ENCODE measurements at places on chromosomes 4 and X.

DNA sequence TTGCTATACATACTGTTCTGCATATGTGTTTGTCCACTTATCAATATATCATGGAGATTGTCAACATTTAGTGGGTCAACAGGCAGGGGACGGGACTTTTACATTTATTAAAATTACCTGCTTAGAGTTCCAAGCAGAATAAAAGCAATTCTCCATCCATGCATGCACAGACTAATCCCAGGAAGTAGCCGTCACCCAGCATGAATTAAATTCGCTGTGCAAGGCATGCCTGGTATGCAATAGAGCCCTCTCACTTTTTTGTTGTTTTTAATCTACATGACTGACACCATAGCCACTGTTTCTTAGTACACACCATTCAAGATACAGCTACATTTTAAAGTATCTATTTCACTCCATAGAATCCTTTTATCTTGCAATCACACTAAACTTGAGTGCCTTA lies 108.9 kb downstream of the USP46 start:
- no peak for DNase-seq

DNA sequence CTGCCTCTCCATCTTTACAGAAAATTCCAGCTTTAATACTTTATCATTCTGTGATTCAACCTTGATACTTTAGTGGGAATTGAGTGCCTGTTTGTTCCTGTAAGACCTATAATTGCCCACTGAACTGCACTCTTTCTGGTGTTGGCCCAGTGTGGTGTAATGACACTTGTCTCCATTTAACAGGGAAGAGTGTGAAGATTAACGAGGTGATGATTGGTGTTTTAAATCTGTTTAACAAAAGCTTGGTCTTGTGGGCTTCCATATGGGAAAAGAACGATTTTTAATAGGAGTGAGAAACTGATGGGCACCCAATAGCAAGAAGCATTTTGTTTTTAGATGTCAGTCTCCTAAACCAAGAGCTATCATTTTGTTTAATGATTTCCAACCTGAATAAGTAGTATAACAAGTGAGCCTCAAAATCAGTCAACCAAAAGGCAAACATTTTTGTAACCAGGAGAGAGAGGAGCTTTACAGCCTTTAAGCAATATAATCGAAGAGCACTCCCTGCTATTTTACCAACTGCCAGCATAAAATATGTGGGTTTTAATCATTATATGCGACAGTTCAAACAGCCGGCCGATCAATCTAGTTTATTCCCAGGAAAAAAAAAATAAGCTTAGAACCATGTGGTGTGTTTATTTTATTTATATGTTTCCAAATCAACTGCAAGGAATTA lies 50.2 kb downstream of the SUPT20HL1 start:
- no peak for DNase-seq

DNA sequence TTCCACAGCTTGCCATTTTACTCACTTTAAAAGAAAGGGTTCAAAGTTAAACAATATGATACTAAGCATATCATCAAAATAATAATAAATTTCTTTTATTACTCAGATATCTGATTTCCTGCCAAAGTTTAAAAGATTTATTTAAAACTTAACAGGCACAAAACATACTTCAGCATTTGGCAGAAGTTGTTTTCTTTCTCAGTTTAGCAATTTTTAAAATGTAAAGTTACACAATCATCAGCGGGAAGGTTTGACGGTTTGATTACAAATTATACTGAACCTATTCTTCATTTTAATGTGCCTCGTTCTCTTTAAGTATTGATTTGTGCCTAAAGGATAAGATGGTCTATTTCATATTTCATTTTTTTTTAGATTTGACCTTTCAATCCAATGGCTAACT lies 227.2 kb downstream of the APBB2 start:
- no peak for DNase-seq

GRCh38 chr4:150136036-150136435 lies 57.8 kb downstream of the DCLK2 start:
- no peak for DNase-seq

- no peak for DNase-seq
Measured at GRCh38 chrX:70134116-70134477, 850 bp downstream of the IGBP1 start.

GRCh38 chr4:152607178-152607577 lies 71.3 kb upstream of the FBXW7 start:
- DNase-seq = no peak

DNA sequence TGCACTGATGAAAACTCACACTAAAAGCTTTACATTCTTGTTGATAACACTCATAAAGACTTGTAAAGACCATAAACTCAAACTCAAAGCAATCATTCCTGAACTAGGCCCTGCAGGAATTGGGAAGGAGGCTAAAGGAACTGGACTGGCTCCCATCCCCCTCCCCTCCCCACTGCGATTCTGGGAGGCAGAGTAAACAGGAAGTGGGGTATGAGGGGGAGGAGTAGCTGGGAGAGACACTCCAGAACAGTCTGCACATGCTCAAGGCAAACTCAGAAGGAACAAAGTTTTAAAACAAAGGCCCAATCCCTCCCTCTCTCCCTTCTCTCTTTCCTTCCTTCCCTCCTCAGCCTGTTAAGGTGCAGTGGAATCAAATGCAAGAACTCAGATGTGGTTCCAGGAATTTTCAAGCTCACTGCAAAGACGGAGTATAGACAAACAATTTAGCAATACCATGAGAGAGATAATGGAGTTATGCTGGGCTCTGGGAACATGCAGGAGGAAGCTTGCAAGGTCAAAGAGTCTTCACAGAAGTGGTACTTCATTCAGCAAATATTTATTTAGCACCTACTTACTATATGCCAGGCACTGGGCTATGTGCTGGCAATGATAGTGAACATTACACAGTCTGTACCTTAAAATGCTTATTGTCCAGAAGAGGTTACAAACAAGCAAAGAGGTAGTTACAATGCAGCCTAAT lies 15.9 kb downstream of the MID1IP1 start:
- no peak for DNase-seq

- DNase-seq = no peak
Measured at GRCh38 chr4:20192736-20193135, 59.0 kb upstream of the SLIT2 start.

GRCh38 chr4:70914000-70914399 lies 11.8 kb downstream of the MOB1B start:
- DNase-seq = no peak

GRCh38 chrX:39675619-39676018 lies 422.1 kb downstream of the BCOR start:
- DNase-seq = no peak

DNA sequence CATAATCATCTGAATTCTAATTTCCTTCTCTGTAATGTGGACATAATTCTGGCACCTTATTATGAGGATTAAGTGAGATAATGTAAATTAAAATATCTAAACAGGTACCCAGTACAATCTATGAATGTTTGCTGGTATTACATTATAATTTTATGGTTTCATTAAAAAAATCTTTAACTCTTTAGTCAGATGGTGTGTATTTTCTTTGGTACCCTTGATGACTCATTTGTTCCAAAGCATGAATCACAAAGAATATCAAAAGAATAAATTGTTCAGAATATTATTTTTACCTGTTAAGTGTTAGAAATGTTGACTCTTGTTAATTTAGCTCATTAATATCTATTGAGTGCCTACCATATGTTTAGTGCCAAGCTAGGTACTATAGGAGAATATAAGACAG lies 74.3 kb downstream of the SNX25 start:
- DNase-seq = no peak

GRCh38 chr4:23021040-23021439 lies 328.3 kb downstream of the GBA3 start:
- no peak for DNase-seq

GRCh38 chr4:173752610-173753230 lies 222.7 kb upstream of the HAND2 start:
- DNase-seq = no peak

DNA sequence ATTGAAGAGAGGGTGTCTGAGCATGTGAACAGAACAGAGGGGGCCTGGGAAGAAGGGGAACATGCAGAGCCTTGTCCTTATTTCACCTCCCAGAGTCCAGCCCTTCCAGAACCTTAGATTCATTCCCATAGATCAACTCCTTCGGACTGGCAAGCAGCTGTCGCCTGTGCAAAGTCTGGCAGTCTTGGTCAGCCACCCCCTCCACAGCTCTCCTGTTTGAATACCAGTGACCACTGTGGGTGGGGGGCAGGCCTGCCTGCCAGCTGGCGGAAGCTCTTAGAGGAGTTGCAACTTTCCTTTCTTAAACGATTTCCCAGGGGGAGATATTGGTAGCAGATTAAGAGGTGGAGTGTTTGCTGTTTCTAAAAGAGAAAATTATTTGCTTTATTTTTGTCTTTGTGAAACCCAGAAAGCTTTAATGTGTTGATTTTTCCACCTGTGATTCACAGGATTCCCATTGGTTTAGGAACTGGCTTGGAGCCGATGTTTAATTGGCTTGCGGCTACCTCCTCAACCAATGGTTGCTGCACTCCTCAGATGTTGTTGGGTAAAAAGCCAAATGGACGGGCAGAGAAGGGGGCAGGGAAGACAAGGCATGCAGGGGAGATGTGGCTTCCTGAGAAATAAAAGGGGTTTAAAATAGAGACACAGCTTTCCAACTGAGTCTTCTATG lies 62.2 kb upstream of the PRPS1 start:
- DNase-seq = no peak

DNA sequence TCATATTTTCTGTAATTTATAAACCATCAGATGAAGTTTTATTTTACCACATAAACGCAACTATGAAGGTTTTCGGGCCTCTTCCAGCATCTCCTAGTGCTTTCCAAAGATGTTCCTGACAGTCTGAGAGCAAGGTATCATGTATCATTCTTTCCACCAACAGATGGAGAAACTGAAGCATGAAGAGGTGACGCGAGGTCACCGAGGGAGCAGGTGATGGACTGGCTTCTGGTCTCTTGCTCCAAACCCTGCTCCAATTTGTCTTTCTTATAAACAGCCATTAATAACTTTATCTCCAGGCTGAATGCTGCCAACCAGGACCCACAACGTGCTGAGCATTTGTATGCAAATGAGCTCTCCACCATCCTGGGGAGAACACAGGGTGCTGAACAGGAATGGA lies 86.3 kb upstream of the MAML3 start:
- no peak for DNase-seq

DNA sequence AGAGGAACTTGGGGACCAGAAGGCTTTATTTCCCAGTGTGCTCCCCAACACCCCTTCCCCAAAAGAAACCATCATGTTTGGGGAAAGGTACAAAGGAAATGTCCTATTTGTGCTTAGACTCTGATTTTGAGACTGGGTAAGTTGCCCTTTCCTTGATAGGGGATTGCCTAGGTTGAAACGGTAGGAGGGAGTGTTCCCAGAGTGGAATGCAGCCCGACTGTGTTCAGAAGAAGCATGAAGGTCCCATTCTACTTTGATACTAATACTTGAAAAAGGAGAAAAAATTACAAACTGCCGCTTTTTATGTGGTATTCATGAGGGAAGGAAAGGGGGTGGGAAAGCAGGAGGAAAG lies 32.4 kb upstream of the TMEM131L start:
- no peak for DNase-seq

GRCh38 chr4:7861440-7861881 lies 78.2 kb downstream of the AFAP1 start:
- no peak for DNase-seq

- DNase-seq = no peak
Measured at GRCh38 chr4:123893011-123893981, 496.7 kb downstream of the SPRY1 start.

DNA sequence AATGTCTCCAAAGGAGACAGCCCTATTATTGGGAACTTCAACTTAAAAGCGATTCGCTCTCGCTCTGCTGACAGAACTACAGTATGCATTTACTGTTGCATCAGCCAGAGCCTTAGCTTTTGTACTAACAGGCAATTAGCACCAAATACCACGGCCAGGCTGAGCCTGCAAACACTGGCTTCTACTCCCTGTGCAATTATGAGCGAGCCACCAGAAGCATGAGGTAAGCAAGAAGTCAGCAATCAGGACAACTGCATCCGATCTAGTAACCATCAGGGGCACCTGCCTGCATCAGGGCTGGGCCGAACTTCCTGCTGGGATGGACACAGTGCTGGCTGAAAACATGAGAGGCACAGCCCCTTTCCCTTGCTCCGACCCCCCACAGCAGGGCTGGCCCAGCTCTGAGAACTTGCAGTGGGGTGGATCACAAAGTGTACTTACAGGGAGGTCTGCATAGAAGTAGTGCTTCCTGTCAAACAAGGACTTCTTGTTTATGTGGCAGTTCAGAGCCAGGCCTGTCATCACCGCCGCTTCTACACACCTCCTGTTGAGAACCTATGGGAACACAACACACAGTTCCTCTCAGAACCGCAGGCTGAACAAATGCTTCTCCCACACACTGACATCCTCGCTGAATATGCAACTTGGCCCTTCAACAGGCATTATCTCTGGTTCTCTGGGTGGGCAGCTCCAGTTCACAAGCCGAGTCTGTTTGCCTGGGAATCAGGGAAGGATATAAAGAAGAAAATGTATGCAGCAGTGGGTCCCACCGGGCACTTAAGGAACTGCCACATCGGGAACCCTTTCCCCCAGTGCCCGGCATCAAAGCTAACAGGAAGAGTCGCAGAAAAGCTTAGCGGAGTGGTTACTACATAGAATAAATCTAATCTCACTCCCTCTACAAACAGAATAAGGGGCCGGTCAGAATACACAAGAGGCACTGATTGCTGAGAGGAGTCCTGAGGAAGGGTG lies 41.5 kb downstream of the GATB start:
- no peak for DNase-seq

GRCh38 chr4:71186566-71187403 lies 152.0 kb upstream of the SLC4A4 start:
- DNase-seq = peak; percentile 41

GRCh38 chrX:786441-786881 lies 155.9 kb downstream of the SHOX start:
- DNase-seq = no peak

- DNase-seq = no peak
Measured at GRCh38 chrX:144849141-144849540, 398.2 kb upstream of the SPANXN1 start.

- no peak for DNase-seq
Measured at GRCh38 chr4:123802082-123802645, 405.6 kb downstream of the SPRY1 start.

GRCh38 chr4:102455750-102456149 lies 45.4 kb upstream of the NFKB1 start:
- DNase-seq = no peak

DNA sequence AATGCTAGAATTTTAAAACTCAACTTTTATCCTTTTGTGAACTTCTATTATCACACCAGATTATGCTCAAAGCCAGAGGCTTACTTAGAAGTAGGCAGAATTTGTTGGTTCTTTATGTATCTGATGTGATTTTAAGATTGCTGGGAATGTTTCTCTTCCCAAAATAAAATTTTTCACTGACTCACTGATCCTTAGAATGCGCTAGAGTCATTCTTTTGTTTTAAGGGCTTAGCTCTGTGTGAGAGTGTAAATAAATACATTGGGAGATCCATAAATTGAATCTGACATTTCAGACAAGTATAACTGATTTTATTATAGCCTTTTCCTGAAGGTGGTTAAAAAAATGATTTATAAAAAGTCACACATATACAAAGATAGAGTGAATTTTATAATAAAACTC lies 101.3 kb downstream of the LARP1B start:
- no peak for DNase-seq

DNA sequence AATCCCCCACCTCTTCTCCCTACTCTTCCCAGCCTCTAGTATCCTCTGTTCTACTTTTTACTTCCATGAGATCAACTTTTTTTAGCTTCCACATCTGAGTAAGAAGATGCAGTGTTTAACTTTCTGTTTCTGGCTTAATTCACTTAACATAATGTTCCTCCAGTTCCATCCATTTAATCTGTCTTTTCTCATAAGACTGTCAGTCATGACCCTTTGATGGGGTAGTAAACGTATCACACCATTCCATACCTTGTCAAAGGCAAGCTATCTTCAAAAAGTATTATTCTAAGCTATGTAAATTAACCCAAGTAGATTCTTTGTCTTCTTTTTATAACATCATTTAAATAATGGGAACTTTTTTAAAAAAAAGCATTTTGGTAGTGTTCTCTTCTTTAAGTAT lies 15.0 kb upstream of the GBA3 start:
- DNase-seq = no peak
